Parietal lobe (tissue), 2 donors: ENCODE measurements at places on chromosomes 12 and 14. TPM values are rescaled to one million over a fixed set of nuclear protein-coding genes. Genes with fewer than 3 reads are reported as not detected.

The PLEKHA5 gene
- 141 TPM for total RNA-seq

The TAS2R31 gene
- total RNA-seq: 46.6 TPM

The IL31 gene
- total RNA-seq: not detected

The MAP3K9 gene
- 26.3 TPM for total RNA-seq

The ADAM21 gene
- not detected for total RNA-seq

The LHX5 gene
- not detected for total RNA-seq
